ENCODE measurements at places on chromosomes 12 and 14.
A peak's percentile ranks its signal among the peaks of the same experiment; 100 is the strongest.

GRCh38 chr14:101780887-101781239, 19.4 kb downstream of the PPP2R5C start:
- peak; percentile 65 for DNase-seq

- DNase-seq, result peak; percentile 68
Observed at GRCh38 chr12:26845057-26845666, 12.2 kb upstream of the ITPR2 start.

GRCh38 chr12:75786070-75786469, 245.5 kb downstream of the PHLDA1 start:
- DNase-seq, result no peak

DNA sequence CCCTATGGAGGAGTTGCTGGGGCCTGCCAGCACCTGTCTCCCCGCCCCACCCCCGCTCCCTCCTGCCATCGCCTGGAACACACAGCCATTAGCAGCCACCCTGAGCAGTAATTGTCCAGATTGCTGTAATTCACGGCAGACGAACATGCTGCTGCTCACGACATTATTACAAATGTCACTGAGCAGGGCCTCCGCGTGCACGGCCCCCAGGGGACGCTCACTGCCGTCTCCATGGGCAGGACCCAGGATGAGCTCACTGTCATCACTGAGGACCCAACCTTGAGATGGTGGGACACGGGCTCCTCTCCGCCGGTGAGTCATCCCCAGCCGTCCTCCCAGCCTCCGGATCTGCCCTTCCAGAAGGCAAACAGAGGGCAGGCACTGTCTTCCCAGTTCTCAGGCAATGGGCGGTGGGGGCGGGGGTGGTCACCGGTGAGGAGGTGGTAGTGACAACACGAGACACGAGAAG, 100.4 kb downstream of the RFLNA start:
- DNase-seq, result no peak

GRCh38 chr14:56534656-56535055, 44.9 kb upstream of the TMEM260 start:
- DNase-seq, result no peak

DNA sequence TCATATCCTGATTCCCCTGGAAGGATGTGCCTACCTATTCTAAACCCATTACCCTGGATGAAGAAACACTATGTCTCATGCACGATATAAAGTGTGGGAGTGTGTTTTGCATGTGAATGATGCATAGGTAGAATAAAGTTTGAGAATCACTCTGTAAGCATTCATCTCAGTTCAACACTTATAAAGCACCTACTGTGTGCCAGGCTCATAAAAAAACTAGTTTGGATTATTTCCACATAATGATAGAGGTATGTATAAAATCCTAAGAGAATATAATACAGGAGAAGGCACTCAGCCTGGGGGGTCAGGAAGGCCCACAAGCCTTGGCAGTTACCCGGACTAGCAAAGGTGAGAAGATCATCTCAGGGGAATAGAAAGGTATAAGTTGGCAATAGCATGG, 41.1 kb upstream of the BCL2L14 start:
- no peak for DNase-seq

GRCh38 chr12:82745807-82746206, 59.1 kb downstream of the TMTC2 start:
- DNase-seq, result no peak

GRCh38 chr14:74891870-74892269, 10.2 kb downstream of the DLST start:
- DNase-seq, result no peak

DNA sequence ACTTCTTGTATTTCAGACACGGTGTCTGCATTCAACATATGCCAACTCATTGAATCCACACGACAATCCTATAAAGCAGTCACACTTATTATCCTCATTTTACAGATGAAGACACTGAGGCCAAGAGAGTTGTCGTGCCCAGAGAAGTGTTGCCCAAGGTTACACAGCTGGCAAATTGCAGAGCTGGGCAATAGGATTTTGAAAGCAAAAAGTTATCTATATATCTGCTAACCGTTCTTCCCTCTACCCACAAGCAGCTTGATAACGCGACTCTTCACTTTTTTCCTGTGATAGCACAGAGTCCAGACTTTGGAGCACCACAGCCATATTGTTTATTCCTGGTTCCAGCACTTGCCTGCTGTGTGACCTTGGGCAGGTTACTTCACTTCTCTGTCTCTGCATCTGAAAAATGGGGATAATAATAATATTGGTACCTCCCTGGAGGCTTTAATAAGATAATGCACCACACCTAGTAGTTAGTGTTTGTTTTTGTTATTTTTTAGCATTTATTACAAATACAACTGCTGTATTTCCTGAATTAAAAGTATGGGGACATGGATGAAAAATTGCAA, 82.2 kb downstream of the CHST11 start:
- DNase-seq, result no peak

All from H9 (cell line).